ENCODE measurements at places on chromosomes 4 and X.

DNA sequence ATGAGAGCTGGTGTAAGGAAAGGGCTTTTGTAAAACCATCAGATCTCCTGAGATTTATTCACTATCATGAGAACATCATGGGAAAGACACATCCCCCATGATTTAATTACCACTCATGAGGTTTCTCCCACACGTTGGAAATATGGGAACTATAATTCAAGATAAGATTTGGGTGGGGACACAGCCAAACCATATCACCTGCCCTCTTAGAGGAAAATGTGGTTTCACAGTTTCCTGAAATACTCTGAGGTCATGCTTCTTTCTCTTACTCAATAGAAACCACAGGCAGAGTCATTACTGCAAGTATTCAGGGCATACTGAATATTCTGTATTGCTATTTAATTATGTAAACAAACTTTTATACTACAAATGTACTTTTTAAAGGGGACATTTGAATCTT is 1453.3 kb downstream of the PCDH18 start:
- no peak for DNase-seq

GRCh38 chr4:186723292-186724057 is at the start of gene FAT1:
FAT1 (minus strand) TSS chr4:186723856; CDS start chr4:186709827, 14,029 bp downstream.
- DNase-seq: no peak

DNA sequence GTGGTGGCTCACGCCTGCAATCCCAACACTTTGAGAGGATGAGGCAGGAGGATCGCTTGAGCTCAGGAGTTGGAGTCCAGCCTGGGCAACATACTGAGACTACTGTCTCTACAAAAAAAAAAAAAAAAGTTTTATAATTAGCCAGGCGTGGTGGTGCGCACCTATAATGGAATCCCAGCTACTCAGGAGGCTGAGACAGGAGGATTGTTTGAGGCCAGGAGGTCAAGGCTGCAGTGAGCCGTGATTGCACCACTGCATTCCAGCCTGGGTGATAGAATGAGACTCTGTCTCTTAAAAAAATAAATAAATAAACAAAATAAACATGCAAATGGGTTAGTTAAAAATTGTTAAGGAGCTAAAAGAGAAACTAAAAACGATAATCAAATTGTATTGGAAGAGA is 7.7 kb downstream of the GLOD5 start:
- no peak for DNase-seq

DNA sequence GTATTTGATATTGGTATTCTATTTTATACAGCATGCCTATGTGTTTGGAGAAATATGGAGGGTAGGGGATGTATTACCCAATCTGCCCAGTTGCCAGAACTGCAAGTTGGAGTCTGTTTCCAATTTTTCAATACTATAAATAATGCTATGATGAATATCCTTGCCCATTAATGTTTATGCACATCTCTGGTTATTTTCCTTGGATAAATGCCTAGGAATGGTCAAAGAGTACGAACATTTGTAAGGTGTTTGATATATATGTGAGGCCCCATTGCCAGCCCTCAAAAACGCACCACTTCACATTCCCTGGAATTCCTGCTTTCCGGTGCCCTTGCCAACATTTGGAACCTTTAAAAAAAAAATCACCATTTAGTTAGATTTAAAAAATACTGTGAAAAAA is 34.3 kb downstream of the CLDN34 start:
- DNase-seq: no peak

DNA sequence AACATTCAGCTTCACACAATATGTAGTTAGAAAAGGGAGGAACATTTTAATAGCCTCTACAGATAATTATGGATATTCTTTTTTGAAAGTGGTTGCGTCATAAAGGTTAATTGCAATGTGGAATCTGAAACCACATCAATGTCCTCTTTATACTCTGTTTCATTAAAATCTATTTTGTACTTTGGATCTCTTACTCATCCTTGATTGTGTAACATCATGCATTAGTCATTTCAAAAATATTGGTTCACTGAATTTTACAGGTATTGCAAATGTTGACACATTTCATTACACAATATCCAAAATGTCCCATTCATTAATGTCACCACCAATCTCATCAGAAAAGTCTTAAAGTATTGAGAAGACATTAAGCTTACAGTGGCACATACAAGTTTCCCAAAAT is 62.7 kb upstream of the USP9X start:
- no peak for DNase-seq

DNA sequence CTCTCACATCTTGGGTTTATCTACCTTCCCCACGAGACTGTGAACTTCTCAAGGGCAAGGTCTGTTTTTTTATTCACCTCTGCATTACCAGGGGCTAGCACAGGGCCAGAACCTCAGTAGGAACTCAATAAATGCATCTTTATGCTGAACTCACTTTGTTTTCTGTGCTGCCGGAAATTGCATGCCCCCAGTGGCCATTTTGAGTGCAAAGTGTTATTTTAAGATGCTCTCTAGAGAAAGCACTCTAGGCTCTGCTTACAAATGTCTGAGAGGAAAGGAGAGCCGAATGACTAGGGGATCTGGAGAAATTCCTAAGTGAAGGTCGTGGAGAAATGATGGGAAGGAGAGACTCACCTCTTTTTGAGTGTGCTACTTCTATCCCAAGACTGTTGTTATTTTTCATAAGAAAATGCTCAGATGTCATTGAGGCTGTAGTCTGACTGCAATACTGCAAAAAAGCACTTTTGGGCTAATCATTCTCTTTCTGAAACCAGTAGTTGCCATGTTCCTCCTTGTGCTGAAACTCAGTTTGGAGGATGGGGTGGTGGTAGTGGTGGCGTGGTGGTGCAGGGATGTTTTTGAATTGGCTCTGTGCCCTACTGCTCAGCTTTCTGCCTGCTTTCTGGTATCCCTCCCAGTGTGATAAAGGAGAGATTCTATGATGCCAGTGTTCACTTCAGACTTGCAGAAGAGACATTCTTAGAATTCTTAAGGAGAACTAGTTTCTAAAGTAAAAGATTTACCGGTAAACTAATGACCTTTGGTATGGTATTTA is 41.3 kb downstream of the DOCK11 start:
- DNase-seq: peak; percentile 57

- no peak for DNase-seq
Observed at GRCh38 chrX:33686105-33686504, 446.0 kb downstream of the FAM47A start.

GRCh38 chr4:106816496-106816895 is 219.6 kb downstream of the DKK2 start:
- no peak for DNase-seq

DNA sequence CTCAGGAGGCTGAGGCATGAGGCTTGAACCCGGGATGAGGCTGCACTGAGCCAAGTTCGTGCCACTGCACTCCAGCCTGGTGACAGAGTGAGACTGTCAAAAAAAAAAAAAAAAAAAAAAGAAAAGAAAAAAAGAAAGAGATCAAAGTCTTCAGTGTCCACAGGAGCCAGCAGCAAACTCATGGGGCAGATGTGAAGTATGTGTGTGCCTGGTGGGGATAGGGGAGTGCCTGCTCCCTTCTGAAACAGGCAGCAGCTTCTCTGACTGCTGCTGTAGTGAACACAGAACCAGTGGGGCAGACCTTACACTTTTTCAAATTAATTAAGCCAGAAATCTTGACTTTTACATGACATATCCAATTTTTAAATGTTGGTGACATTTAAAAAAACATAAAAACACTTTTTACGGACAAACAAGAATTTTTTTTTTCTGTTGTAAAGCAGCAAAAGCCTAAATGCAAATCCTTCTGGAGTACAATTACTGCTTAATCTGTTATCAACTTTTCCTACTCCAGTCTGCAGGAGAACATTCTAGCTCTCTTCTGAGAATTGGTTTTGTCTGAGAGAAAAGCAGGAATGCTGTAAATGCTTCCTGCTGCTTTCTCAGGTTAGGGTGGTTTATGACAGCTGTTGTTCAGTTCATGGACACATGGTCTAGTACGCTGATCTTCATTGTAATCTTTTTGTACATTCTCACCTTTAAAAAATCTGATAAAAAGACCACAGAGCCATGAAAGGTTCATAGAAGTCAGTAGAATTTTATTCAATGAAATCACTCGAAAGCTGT is 311.1 kb downstream of the CAMK2D start:
- DNase-seq: no peak

GRCh38 chrX:135520022-135520552 is 373 bp upstream of the INTS6L start:
- DNase-seq: no peak

- no peak for DNase-seq
Observed at GRCh38 chrX:69140837-69141236, 24.4 kb downstream of the PJA1 start.
